ENCODE measurements at places on chromosomes 16 and 17. TPM values are rescaled to one million over a fixed set of nuclear protein-coding genes. Genes with fewer than 3 reads are reported as not detected.

Gene TIGD7
- 14.9 TPM for total RNA-seq

Gene HOXB1
- total RNA-seq, result not detected

Gene CDRT4
- not detected for total RNA-seq

Gene KCNJ2
- total RNA-seq, result 0.70 TPM

Gene PTRH2
- 12.0 TPM for total RNA-seq

Gene HOXB6
- 66.6 TPM for total RNA-seq

Gene DBNDD1
- total RNA-seq, result 3.3 TPM

Gene NTN3
- not detected for total RNA-seq

Gene COPS3
- total RNA-seq, result 21.4 TPM

Gene TBKBP1
- 23.1 TPM for total RNA-seq

Gene CBX8
- 3.5 TPM for total RNA-seq

Gene AURKB
- 111 TPM for total RNA-seq

Gene KRTAP4-3
- total RNA-seq, result not detected

Gene FBXW10
- total RNA-seq, result not detected

Gene RPRML
- total RNA-seq, result not detected

Gene SEPTIN1
- total RNA-seq, result 65.2 TPM

Gene TEX19
- not detected for total RNA-seq

Gene ALOXE3
- total RNA-seq, result not detected

Measured in Peyer's patch (tissue), 4 donors.